ENCODE measurements at places on chromosomes 2 and 18.

DNA sequence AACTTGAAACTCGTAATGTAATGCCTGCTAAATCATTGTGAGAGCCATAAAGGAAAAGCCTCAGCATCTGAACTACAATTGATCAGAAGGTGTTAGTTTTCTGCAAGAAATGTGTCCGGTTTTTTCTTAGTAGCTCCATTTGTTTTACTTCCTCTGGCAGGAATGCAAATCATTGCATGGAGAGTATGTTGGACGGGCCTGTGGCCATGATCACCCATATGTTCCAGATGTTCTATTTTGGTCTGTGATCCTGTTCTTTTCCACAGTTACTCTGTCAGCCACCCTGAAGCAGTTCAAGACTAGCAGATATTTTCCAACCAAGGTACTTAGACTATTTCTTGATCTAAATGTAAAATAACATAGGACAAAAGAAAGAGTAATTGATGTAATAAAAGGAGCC is 126.6 kb downstream of the DPP4 start:
- DNase-seq, result no peak

GRCh38 chr2:46568212-46569009 is 89.0 kb downstream of the TMEM247 start:
- DNase-seq, result no peak

- DNase-seq, result no peak
Observed at GRCh38 chr18:63550068-63550467, 7.9 kb downstream of the SERPINB12 start.

DNA sequence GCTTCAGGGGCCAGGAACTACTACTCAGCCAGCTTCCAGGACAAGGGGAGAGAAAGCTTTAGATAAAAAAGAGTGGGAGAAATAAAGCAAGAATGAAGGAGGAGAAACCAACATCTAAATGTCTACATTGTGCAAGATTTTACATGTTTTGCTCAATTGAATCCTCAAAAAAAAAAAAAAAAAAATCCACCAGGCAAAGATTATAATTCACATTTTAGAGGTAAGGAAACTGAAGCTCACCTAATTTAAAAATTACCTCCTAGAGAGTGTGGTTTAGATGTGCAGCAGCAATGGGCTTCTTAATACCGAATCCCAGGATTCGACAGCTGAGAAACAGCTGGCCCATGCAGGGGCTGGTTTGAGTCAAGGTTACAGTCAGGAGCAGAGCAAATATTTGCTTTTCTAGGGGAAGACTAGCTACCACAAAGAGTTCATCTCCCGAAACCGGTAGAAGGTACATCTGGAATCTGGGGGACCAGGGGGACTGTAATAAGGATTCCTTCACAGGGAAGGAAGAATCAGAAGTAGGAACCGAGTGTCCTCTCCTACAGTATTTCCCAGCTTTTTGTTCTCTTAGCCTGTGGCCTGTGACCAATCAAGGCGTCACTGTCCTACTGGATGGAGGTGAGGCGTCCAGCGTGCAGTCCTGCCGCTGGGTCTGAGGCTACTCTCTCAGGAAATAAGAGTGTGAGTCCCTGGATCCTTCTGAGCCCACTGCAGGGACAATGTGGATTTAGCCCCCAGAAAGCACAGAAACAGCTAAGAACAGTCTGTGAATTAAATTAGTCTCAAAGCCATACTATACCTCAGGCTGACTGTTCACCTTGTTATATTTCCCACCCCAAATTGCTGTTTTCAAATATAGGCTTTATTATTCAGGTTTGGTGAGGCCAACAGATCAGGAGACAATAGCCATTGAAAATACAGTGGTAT is 42.3 kb downstream of the IL1R2 start:
- no peak for DNase-seq

GRCh38 chr18:79344208-79344581 is 51.5 kb upstream of the NFATC1 start:
- no peak for DNase-seq

DNA sequence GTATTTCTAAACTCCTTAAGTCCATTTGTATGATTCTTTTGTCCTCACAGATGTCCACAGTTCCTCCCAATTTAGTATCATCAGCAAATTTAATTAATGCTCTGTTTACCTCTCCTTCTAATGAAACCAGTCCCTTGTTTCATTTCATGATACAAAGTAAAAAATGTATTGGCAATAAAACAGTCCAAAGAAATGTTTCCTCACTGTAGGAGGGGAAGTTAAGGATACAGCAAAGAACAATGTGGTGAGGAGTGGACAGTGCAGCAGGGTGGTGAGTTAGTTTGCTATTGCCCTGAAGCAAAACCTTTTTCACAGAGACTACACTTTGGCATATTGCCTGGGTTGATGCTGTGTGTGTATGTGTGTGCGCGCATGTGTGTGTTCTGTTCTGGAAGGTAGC is 401.5 kb downstream of the ARHGAP15 start:
- DNase-seq, result no peak

DNA sequence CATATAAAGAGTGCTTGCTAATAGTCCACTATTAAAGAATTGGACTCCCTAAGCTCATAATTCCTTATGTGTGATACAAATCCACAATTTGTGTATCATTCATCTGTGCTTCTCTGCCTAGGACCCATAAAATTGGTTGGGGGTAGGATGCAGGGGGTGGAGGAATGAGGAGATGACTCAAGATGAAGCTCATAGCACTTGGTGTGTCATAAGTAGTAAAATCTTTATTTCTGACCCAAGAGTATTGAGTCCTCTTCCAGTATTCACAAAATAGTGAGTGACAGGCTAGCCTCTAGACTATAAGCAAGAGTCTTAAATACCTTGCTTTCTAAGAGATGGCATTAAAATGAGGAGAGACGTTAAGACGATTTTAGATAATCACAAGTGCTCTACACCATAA is 390.9 kb upstream of the CDH19 start:
- no peak for DNase-seq
